GM13977 (cell line): ENCODE measurements at places on chromosomes 3 and 15.

- no peak for DNase-seq
Observed at GRCh38 chr3:192825657-192826200, 91.9 kb downstream of the MB21D2 start.

DNA sequence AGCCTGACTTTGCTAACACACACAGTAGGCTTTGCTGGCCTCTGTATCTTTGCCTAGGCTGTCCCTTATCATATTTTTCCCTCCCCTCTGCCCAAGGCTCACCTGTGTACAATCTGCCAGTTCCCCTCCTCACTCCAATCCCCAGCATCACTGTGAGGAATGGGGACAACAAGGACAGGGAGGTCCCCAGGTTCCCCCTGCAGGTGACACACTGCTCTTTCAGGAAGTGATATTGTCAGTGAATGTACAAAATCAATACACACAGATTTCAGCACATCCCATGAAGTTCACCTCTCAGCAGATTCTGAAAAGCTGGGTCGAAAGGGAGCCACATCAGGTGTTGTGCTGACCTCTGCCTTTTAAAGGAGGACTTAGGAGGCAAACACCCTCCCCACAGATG is 177.5 kb downstream of the RAB11A start:
- DNase-seq = no peak

DNA sequence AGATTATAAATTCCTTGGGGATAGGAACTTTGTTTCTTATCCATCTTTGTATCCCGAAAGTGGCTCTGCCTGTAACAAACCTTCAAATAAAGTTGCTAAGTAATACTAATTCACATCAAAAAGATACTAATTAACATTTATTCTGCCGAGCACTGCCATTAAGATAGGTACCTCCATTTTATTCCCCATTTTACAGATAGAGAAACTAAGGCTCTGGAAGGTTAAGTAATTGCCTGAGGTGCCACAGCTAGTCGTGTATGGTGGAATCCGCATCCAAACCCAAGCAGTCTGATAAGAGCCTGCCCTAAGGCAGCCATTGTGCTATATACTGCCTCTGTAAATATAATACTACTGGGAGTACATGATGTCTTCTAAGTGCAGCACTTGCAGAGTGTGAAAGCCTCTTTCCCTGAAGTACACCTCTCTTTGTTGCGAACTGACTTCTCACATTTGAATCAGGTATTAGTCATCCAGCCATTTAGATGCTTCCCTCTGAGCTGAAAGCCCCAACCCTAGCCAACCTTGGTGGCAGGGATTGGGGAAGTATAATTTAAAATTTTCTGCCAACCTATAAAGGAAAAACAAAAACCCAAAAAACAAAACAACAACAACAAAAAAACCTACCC is 78.5 kb upstream of the CHD2 start:
- DNase-seq = no peak

- DNase-seq = no peak
Observed at GRCh38 chr3:152256851-152257562, 11.7 kb upstream of the MBNL1 start.

- DNase-seq = no peak
Observed at GRCh38 chr15:29066838-29067237, 181.1 kb downstream of the APBA2 start.

DNA sequence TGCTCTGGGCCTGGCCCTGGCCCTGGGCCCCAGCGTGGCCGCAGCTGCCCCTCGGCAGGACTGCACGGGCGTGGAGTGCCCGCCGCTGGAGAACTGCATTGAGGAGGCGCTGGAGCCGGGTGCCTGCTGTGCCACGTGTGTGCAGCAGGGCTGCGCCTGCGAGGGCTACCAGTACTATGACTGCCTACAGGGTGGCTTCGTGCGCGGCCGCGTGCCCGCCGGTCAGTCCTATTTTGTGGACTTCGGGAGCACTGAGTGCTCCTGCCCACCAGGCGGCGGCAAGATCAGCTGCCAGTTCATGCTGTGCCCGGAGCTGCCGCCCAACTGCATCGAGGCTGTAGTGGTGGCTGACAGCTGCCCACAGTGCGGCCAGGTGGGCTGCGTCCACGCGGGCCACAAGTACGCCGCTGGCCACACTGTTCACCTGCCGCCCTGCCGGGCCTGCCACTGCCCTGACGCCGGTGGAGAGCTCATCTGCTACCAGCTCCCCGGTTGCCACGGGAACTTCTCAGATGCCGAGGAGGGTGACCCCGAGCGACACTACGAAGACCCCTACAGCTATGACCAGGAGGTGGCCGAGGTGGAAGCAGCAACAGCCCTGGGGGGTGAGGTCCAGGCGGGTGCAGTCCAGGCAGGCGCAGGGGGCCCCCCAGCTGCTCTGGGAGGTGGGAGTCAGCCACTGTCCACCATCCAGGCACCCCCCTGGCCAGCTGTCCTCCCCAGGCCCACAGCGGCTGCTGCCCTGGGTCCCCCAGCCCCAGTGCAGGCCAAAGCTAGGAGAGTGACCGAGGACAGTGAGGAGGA is 21.7 kb downstream of the FBLN2 start:
- no peak for DNase-seq

DNA sequence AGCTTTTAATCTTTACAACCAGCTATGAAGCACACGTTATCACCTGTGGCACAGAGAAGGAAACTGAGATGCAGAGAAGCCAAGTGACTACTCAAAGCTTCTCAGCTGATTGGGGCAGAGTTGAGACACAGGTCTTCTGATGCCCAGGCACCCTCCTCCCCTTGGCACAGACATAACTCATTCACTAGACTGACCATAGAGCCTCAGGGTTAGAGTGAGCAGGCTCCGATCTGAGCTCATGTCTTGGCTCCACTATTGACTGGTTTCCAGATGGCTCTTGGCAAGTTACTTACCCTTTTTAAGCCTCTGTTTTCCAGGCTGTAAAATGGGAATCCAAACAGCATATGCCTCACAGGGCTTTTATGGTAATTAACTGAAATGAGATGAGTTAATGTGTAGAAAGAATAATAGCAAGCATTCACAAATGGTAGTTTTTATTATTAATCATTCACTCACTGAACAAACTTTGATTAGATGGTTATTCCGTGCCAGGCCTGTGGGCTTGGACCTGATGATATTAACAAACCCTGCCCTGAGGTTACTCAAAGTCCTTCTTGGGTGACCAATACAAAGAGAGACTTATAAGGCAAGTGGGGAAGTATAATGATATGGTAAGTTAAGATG is 184.3 kb downstream of the ANXA2 start:
- DNase-seq = no peak

DNA sequence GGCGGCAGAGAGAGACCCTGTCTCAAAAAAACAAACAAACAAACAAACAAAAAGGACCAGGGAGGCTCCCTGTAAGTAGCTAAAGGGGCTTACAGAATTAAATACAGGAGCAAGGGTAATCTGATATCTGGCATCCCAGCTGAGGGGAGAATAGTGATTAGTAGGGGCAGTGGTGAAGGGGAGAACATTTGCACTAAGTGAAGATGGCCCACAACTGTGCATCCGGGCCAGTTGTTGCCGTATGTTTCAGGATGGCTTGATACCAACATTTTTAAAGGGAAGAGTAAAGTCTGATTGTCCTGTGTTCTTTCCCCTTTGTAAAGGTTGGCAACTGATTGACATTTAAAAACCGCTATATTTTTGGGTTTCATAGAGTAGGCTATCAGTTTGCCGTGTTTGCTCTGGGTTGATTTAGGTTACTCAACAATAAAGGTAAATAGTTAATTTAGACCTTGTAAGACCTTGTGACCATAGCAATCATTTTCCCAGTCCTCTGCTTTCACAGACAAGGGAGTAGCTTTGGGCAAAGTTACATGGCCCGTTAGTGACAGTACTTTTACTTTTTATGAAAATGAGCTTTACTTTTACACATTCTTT is 167.8 kb downstream of the PTPRG start:
- no peak for DNase-seq

- DNase-seq = no peak
Observed at GRCh38 chr15:85316244-85316934, 64.0 kb upstream of the AKAP13 start.

GRCh38 chr15:94580211-94580885 is 349.0 kb downstream of the MCTP2 start:
- DNase-seq = no peak

GRCh38 chr15:80693682-80694610 is 1.2 kb upstream of the ABHD17C start:
- peak; percentile 40 for DNase-seq

- no peak for DNase-seq
Observed at GRCh38 chr3:55789516-55789915, 302.4 kb upstream of the WNT5A start.

DNA sequence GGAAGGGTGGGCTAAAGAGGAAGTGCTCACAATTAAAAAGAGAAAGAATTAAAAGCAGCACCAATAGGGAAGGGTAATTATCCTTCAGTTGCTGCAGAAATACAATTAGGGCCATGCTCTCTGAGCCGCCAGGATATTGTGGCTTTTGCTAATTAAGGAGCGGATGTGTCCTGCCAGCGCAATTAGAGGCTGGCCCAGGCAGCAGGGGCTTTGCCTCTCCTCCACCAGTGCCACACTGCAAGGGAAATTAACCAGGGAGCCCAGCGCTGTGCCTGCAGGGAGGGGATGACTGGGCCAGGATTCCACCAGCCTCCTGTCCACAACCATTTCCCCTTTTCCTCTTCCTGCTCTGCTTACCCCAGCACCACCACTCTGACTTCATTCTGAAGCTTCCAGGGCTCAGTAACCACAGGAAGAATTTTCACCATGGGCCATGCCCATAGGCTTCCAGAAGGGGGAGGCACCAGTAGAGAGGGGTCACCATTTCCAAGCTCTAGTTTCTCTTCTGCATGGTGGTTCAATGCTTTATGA is 10.4 kb upstream of the AEN start:
- DNase-seq = no peak

DNA sequence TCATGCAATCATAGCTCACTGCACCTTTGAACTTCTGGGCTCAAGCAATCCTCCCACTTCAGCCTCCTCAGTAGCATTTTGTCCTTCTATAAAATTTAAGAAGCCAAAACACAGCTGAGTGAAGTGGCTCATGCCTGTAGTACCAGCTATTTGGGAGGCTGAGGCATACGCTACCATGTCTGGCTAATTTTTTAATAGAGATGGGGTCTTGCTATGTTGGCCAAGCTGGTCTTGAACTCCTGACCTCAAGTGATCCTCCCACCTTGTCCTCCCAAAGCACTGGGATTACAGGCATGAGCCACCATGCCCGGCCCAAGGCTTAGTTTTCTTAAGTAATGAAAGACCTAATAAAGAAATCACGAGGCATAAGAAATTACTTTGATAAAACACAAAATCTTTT is 14.7 kb upstream of the FNDC3B start:
- DNase-seq = no peak

- DNase-seq = no peak
Observed at GRCh38 chr15:59169251-59169708, 37.4 kb upstream of the LDHAL6B start.
